GM04503 (cell line): ENCODE measurements at places on chromosomes 5 and 9.

DNA sequence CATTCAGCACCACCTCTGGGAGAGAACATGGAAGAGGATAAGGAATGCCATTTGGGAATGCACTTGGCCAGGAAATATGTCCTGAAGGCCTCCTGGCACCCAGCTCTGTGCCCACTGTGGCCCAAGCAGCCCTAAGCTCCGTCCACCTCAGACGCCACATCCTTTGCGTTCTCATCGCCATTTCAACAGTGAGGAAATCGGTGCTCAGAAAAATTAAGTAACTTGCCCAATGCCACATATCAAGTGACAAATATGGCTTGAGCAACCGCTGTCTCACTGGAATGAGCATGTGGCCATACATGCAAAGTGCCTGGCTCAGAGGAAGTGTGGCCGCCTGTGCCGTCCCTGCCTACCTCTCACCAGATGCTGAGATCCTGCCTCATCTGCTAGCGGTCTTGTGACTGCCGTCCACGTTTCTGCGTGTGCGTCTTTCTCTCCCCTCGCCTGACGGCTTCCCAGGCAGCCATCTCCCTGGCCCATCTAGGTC, 984 bp upstream of the DOK3 start:
- DNase-seq, result no peak

DNA sequence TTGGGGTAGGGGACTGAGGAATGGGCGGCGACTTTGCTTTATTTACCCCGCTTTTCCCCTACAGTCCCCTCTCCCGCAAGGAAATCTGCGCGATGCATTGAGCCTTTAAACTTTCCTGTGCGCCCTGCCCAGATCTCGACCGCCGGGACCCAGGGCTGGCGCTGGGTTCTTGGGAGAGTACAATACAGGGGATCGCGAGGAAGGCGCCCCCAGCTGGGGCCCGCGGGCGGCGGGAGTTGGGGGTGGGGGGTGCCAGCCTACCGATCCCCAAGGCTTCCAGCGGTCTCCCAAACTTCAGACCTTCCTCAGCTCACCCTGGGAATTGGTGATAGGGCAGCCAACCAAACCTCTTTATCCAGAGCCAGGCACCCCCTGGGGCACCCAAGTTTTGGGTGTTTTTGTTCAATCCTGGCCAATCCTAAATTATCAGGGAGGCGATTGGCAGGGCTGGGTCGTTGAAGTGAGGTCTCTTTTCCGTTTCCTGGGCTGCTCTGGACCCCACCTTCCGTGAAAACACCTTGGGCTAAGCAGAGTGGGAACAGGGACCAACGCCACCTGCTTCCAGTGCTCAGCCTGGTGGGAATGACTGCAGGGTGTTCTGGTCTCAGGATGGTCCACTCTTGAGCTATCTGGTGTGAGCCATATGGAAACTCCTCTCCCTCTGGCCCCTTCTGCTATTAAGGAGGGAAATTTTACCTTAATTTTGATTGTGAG, 51.4 kb upstream of the DAB2IP start:
- DNase-seq, result no peak

- DNase-seq, result no peak
Measured at GRCh38 chr5:68224509-68225187, 9.1 kb downstream of the PIK3R1 start.

- no peak for DNase-seq
Measured at GRCh38 chr5:57499262-57500050, 16.8 kb upstream of the ACTBL2 start.

DNA sequence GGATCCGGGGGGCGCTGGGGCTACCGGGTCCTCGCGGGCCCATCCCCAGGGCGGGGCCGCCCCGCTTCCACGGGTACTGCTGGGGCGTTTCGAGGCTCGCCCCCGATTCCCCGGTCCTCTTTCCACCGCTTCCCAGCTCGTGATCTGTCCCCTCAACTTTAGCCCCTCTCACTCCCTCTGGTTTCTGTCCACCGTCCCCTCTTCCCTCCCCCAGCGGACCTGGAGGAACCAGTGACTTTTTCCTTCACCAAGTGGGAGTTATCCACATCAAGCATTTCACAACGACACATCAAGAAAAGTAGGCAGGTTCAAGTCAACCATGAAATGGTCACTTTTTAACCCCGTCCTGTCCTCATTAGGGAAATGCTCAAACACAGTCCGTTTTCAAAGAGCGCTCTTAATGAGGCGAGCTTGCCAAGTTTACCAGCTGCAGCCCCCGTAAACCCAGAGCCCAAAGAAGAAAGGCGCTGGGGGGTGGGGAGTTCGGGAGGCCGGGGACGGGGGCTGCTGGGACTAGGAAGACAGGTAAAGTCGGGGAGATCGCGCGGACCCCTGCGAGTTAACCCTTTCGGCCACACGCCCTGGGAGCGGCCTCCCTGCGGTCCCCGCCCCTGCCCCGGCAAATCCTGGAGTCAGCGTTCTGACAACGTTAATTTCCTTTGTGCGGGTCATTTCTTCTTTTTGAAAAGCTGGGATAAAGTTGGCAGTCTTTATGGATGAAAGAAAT, 2.1 kb upstream of the NFIB start:
- no peak for DNase-seq
